Hippocampal formation (tissue), 2 donors: ENCODE measurements at places on chromosomes 3 and 15.

- DNase-seq, result no peak
These were observed 40.3 kb downstream of the USP50 start for GRCh38 chr15:50506121-50506520.

- DNase-seq, result no peak
These were observed 36.7 kb downstream of the SLC9A9 start for GRCh38 chr3:143811602-143812001.

DNA sequence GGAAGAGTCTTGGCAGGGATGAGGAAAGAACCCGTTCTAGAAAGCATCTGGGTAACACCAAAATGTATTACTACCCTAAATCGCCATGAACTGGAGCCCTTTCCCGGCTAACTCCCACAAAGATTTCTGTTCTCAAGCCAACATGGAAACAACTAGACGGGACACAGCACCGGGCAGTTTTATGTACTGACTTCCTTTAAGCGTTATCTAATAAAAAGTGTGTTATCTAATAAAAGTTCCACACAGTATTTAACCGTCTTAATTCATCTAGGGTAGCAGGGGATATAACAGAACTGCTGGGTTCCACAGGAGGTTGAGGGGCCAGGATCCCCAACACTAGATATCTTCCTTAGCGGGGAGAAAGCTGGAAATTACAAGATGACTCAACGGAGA lies 347 bp upstream of the C3orf62 start:
- no peak for DNase-seq

GRCh38 chr3:59940718-59941117 lies 890.9 kb upstream of the CFAP20DC start:
- no peak for DNase-seq

GRCh38 chr3:3027976-3028567 lies 82.1 kb downstream of the IL5RA start:
- no peak for DNase-seq

DNA sequence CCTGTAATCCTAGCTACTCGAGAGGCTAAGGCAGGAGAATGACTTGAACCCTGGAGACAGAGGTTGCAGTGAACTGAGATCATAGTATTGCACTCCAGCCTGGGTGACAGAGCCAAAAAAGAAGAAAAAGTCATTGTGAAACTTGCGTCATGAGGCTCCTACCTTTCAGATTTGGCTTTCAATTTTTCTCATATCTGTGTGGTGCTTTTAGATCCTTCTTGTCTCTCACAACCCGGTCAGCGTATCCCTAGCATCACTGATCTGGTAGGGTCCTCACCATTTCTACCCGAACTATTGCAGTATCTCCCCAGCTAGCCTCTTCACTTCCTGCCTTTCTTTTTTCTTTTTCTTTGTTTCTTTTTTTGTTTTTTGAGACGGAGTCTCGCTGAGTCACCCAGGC lies 21.6 kb upstream of the GCNT3 start:
- no peak for DNase-seq

DNA sequence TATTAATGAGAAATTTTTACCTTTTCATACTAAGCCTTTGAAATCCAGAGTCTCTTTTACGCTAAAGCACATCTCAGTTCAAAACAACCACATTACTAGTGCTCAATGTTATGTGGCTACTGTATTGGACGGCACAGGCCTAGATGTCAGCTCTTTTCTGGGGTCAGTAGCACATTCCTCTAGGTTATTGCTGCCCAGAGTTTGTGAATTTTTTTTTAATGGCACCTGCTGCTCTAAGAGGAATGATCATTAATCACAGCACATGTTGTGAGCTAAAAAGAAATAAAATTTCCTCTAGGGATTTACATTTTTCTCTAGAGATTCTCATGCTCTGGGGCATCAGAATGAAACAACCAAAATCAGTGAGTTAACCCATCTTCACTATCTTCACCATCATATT lies 436.8 kb upstream of the THBS1 start:
- no peak for DNase-seq

- DNase-seq, result no peak
These were observed 51.8 kb downstream of the SLC12A8 start for GRCh38 chr3:125160606-125161371.

- no peak for DNase-seq
These were observed 17.1 kb downstream of the CACNA2D2 start for GRCh38 chr3:50486219-50486888.

GRCh38 chr3:168517249-168518071 lies 421.7 kb upstream of the GOLIM4 start:
- DNase-seq, result no peak

DNA sequence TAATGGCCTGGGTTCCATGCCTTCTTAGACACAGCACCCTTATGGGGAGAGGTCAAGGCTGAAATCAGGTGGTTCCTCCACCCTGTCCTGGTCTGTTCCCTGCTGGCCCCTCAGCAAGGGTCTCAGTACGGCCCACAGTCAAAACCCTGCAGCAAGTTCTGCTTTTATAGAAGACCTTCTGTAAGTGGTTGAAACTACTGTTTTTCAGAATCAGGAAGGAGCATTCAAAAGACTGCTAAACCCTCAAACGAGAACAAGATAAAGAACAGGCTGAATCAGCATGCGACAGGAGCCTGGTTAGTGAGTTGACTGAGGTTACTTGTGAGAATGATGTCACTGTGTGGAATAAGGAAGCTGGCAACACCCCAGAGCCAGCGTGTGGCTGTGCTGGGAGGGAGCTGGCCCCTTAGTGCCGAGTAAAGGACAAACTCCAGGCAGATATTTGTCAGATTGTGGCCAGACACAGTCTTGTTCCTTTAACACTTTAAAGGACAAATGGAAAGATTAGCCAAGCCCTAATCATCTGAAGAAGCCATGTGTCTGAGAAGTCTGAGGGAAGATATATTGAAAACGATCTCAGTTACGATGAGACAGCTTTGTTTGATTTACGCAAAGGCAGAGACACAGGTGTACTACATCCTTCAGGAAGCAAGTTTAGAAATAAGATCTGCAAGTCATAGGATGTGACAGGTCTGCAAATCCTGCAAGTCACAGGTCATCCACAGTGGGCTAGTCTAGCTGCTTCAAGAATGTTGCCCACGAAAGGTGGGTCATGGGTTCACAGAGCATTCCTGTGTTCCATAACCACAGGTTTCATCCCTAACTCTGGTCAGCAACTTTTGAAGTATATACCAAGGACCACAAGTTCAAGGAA lies 54.0 kb downstream of the B3GNT5 start:
- peak; percentile 64 for DNase-seq

DNA sequence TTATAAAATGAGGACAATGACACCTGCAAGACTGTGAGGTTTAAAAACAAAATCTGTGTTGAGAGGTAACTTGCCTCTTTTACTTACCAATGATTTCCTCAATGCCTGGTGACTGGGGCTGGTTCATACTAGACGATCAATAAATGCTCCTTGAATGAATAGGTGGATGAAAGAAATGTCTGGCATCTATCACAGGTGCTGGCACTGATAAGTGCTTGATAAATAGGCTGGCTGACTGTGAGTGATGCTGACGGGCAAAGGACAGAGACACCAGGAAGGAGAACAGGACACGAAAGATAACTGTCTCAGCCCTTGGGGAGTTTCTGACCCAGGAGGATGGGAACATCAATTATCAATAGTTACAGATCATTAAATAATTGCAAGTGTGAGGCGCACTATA lies 31.9 kb downstream of the RBP2 start:
- no peak for DNase-seq

- no peak for DNase-seq
These were observed 408.0 kb downstream of the NAALADL2 start for GRCh38 chr3:175267121-175267531.

GRCh38 chr3:33578325-33579177 lies 138.3 kb upstream of the UBP1 start:
- DNase-seq, result no peak
